ENCODE measurements at places on chromosomes 4 and X.

DNA sequence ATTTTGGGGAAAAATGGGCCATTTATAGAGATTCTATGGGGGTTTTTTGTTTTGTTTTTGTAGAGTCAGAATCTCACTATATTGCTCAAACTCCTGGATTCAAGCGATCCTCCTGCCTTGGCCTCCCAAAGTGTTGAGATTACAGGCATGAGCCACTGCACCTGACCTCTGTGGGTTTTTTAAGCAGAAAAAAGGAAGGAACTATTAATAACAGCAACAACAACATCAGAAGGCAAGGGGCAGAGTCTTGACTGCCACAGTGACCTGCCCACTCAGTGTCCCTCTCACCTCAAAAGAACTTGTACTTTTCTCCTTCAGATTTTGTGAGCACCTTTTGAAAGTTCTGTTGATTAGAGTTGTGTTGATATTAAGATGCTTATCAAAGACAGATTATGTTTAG, 48.1 kb downstream of the FNIP2 start:
- no peak for DNase-seq

DNA sequence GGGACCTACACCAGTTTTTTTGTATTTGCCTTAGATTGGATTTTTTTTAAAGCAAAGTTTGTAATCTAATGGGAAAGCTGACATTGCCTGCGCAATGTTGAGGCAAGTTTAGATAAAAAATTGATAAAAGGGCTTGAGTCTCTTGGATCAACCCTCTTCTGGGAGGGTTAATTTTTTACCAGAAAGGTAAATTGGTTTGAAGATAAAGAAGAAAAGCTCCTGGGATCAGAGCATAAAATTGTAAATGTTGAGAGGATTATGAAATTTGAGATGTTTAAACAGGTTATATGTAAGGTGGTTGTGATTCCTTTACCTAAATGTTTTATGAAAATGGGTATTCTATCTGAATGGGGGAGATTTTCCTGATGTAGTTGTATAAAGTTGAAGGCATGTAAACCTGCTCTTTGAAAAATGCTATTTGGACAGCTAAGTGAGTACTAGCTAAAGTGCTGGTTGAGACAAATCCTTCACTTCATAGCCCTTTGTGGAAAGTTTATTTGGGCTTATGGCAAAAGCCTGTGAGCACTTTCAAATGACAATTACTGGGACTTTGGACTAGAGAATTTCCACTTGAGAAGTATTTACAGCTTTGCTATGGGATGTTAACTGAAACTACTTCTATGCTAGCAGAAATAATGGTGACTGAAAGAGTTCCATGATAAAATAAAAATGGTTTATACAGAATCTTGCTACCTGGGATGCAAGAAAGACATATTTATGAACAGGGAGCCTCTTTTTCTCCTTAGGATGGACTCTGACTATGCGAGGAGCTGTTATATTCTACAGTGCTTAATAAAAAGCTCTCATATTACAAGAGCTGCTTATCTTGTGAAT, 56.2 kb downstream of the UGT2B10 start:
- DNase-seq, result no peak

DNA sequence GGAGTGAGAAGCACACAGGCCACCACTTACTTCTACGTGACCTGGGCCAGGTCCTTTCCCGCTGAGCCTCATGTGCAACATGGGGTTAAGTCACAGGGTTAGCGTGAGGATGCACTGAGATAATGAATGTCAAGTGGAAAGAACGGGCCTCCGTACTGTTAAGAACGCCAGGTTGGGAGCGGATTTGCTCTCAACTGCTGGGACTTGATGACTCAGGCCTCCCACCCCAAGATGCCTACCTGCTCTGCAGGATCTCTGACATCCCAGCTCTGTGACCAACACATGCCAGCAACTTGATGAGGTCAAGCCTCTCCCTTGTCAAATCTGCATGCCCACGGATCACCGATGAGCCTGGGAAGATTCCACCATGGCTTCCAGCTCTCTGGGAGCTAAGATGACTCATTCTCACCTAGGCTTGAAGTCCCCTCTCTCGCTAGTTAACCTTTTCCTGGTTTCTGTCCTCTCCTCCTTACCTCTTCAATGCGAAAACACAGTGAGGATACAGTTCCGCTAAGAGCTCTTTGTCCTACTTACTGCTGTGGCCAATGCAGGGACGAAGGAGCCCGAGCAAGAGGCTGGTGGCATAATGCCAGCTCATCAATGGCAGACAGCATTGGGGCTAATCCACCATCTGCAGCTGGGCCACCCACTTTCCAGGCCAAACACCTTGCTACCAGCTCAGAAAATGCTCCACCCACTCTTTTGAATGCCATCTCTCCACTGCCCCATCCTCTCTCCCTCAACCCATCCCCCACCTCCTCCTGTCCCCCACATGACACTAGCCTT, 67.6 kb downstream of the PJA1 start:
- DNase-seq, result no peak

GRCh38 chr4:92175250-92175649, 128.5 kb upstream of the GRID2 start:
- no peak for DNase-seq

DNA sequence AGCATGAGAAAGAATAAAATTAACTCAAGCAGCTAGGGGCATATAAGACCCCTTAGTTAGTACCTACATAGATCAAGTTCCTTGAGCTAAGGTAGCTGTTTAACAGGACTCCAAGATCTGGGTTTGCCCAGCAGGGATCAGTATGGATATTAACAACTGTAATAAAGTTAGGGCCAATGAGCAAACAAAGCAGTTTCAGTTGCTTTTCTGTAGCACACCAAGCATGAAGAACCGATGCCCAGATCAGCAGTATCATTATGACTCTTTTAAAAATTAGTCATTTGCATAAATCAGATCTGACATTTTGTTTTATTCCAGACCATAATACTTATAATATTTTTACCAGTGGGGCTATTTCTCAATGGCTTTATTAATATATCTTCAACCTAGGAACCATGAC, 80.9 kb downstream of the C4orf33 start:
- DNase-seq, result no peak

DNA sequence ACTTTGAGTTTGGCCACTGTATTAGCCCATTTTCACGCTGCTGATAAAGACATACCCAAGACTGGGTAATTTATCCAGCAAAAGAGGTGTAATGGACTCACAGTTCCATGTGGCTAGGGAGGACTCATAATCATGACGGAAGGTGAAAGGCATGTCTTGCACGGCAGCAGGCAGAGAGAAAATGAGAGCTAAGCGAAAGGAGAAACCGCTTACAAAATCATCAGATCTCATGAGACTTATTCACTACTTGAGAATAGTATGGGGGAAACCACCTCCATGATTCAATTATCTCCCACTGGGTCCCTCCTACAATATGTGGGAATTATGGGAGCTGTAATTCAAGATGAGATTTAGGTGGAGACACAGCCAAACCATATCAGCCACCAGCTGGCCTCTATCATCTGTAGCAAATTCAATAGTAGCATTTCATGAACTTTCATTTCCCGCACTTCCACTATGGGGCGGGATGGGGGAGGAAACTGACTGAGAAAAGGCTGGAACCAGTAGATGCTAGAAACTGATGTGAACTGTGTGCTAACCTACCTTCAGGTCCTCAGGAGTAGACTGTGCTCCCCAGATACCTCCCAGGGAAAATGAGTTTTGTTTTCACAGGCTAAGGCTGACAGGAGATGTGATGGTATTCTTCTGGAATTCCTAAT, 35.3 kb upstream of the LGI2 start:
- no peak for DNase-seq

DNA sequence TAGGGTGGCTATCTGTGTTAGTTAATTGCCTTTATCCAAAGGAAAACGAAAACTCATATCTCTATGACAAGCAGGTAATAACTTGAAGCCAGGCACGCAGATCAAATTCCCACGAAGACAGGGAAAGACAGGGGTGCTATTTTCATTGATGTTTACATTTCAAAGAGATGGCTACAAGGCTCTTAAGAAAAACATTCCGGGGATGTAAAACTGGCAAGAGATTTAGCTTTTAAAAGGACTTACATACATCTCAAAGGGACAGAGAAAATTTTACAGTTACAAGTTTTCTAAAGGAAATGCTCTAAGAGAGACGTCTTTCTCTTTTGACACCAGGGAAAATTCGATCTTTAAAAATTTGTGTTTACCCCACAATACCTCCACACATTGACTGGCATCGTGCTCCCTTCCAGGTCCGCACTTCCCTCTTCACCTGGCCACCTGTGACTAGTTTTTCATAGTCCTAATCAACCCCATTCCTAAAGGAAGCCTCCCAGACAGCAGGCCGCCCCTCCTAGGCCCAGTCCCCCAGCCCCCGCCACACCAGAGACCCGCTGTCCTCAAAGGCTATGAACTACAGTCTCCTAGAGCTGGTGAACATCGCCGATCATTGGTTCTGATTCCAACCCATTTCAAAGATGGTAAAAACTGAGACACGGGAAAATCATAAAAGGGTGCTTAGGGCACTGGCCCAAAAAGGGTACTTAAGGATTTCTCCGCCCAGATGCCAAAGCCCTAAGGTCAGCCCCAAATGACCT, 649 bp upstream of the ARAF start:
- no peak for DNase-seq

DNA sequence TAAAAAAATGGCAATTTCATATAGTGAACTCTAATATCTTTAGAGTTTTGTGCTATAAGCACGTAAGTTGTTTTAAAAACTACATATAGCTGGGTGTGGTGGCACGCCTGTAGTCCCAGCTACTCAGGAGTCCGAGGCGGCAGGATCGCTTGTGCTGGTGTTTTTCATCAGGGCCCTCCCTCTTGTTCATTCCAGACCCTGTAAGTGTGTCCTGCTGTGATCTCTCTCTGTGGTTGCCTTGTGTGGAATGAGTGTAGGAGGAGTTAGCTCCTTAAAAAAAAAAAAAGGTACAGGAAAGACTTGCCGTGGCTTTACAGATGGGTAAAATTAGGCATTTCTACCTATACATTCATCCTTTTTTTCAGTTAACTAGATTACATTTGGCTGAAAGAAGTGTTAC, 35.4 kb downstream of the RBBP7 start:
- DNase-seq, result no peak

DNA sequence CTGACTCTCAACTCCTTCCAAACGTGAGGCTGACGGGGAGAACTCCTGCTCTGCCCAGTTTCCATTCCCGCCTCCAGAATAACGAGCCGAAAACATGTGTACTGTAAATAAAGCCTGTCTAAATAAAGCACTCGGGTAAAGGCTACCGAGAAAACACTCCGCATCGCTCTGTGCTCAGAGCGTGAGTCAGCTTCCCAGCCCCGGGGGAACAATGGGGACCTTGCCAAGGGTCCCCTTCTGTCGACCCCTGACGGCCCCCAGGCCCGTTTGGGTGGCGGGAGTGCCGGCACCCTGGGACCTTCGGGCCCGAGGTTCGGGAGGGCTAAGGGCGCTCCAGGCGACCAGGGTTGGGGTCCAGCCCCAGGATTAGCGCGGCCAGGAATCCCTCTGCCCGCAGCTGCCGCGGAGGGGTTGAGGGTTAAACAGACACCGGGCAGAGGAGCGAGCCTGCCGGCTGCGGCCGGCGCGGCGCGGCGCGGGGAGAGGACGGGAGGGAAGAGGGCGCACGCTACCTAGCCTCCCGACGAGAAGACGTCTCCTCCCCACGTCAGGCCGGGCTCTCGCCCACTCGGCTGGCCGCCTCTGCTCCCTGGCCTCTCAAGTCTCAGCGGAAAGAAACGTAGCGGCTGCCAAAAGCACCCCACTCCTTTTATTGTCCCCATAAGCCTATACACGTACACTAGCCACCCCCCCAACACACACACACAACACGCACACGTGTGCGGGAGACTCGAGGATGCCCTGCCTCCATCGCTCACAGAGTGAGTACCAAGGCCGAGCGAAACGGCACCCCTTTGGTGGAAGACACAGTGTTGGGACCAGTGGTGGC, 85.5 kb downstream of the BCOR start:
- no peak for DNase-seq

DNA sequence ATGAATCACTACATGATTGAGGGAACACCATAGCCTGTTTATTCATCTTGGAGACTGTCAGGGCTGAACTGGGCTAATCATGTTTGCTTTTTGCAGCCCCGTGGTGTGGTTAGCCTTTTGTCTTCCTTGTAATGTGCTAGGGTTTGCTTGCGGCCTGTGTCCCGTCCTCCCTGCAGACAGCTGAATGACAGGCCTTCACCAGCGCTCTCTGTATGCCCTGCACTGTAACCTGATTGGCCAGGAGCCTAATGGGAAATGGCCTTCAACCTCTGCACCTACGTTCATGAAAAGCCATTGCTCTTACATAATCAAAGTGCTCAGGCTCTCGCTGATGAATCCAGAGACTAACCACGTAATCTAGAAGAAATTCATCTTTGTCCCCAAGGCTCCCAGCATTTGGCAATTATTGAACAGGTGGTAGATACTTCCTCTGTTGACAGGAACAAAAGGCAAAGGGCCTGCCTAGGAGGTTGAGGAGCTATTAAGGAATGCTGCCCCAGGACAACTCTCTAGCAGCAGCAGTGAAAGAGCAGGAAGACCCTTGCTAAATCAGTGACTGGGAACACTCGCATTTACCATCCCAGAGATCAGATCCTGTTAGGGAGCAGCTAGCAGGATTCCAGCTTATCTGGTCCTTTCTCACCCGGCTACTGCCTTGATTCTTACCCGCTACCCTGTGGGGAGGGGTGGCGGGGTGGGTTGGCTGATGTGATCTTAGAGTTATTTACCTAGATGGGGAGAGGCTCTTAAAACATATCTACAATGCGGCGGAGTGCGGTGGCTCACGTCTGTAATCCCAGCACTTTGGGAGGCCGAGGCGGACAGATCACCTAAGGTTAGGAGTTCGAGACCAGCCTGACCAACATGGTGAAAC, 42.3 kb upstream of the FAT1 start:
- DNase-seq, result no peak

DNA sequence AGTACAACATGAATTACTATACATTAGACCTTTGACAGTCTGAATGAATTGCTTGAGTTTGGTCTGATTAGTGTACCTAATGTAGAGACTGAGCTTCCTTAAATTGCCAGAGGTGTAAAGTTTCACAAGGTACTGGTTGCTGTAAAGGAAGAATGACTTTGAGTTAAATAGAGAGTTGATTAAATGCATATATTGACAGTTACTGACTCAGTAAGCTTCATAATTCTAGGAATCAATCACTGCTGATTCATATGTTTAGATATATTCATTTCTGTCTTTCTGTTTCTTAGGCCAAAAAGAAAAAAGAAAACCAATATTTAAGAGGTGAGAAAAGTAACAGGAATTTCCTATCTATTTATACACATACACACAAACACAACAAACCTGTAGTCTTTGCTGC, 16.2 kb upstream of the ART3 start:
- DNase-seq, result no peak

DNA sequence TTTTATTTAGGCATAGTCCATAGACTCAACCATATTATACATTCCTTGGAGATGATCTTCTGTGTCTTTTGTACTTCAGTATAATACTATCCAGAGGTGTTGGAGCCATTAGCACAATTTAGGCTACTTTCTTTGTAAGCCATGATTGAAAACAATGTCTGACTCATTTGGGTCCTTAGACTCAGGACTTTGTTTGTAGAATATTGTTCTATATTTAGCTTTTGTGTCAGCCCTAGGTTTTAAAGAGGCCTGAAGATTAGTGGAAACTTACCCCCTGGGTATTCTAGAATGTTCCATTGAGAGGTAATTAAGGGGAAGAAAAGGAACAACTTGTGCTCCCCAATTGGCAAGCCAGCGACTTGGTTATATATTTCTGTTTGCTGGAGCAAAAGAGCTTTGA, 145.2 kb upstream of the SCML1 start:
- no peak for DNase-seq

- DNase-seq, result no peak
Observed at GRCh38 chr4:3605491-3605890, 73.3 kb upstream of the LRPAP1 start.

- DNase-seq, result no peak
Observed at GRCh38 chr4:30828264-30828926, 108.2 kb downstream of the PCDH7 start.

GRCh38 chrX:72083291-72083690, 48.4 kb downstream of the RTL5 start:
- no peak for DNase-seq
